ENCODE measurements at places on chromosomes 2 and 18.

GRCh38 chr18:8946066-8946838 lies 156.2 kb upstream of the NDUFV2 start:
- no peak for DNase-seq

DNA sequence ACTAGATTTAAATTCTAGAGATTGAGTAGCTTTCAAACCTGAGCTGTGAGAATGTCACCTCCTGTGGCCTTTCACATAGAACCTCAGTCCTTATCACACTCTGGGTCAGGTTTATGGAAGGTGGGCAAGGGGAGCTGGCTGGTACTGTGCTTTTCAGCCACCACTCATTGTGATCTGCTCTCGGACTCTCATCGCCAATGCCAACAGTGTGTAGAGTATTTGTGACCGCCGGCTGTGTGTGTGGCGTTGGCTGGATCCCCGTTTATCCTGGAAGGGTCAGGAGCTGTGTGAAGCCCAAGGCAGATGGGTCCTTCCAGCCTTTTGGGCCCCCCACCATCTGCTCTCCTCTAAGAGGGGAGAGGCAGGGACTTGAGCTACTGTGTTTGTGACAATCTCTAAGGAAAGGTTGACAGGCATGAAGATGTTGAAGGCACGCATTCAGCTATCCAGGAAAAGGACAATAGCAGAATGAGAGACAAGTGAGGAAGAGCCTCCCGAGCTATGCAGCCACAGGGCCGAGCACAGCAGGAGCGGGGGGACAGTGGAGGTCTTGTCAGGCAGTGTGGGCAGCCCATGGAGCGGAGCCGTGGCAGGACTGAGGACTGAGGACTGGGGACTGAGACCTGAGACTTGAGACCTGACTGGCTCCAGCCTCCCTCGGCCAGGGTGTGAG lies 107.1 kb upstream of the TPO start:
- DNase-seq = no peak

DNA sequence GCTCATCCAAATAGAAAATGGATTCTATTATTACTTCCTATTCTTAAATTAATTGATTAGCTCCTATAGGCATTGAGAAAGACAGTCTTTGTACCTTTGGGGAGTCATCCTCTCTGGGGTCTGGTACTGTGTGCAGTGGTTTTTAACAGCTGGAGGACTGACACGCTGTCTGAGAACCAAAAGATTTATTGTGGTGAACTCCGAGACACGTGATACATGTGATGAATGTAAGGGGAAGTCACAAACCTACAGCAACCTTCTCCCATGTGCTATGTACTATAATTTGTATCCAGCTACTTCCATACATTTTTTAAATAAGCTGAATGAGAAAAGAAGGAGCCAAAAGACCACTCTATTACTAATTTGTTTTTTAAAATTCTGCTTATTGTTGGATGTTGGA lies 133.7 kb downstream of the GALNT3 start:
- no peak for DNase-seq

DNA sequence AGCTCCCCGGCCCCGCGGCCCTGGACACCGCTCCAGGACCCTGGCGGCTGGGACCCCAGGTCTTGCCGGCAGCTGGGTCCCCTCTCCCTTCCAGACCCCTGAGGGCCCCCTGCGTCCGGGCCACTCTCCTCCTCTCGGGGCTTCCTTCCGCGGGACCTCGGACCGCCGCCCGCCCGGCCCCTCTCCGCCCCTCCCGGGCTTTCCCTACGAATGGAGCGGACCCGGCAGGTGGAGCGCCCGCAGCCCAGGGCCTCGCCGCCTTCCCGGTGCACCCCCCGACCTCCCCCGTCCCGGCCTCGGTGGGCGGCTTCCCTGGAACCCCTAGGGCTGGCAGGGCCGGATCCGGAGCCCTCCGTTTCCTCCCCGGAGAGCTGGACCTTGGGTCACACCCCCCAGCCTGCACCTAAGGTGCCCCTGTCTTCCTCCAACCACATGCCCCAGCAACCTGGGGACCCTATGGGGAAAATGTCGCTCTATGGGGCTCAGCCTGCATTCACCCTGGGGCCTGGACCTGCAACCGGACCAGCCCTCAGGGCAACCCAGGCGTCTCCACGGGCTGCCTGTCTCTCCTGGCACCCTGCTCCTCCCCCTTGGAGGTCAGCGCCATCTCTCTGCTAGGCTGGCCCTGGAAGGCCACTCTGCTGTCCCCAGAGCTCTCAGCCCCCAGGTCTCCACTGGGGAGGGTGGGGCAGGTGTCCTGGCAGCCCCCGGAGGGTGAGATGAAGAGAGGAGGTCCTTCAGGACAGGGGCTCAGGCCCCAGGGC lies 730 bp downstream of the B3GNT7 start:
- no peak for DNase-seq

GRCh38 chr2:39631718-39632117 lies 34.0 kb upstream of the TMEM178A start:
- peak; percentile 53 for DNase-seq

DNA sequence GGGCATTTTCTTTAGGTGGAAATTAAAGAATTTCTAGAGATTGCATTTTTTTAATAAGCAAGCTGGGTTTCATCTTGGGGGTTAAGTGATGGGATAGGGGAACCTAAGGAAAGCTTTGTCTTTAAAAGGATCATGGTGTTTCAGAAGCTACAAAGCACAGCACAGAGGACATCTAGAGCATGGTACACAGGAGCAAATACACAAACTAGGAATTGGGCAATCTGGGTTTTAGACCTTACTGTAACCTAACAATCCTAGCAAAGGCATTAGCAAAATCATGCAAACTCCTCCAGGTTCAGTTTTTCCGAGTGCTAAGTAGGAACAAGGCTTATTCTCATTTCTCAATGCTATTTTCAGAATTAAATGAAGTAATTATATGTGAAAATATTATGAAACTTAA lies 134.1 kb downstream of the CD226 start:
- no peak for DNase-seq

DNA sequence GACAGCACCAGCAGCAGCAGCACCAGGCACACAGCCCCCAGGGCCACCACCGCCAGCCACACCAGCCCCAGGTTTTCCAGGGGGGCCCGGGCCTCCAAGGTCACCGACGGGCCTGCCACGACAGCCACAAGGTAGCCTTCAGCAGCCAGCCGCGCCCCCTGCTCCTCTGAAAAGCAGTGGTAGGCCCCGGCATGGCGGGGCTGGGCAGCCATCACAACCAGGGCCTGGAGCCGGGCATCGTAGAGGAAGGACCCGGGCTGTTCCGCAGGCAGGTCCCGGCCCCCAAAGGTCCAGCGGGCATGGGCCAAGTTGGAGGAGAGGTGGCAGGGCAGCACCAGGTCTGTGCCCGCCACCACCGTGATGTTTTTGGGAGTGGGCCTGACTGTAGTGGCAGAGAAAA lies 3.3 kb upstream of the ANKRD39 start:
- DNase-seq = no peak

- DNase-seq = no peak
These were observed 33.3 kb downstream of the UXS1 start for GRCh38 chr2:106160786-106161261.

GRCh38 chr2:143177096-143177786 lies 48.0 kb downstream of the ARHGAP15 start:
- DNase-seq = no peak

DNA sequence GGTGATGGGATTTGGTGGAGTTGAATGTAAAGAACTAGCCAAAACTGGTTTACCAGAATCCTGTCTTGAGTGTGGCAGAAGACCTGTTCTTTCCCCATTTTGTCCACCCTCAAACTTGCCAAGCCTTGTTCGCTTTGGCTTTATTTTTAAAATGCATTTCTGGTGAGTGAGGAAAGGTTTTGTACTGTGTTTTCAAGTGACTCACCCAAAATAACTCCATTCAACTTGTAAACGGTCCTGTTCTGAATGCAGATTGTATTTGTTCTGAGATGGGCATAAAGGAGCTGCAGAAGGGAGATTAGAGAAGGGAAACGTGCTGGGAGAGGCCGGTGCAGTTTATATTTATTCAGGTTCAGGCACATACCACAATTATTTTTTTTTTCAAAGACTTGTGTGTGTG lies 5.3 kb upstream of the ITPRID2 start:
- no peak for DNase-seq

- DNase-seq = no peak
These were observed 24.2 kb upstream of the ARL5A start for GRCh38 chr2:151852260-151853069.

DNA sequence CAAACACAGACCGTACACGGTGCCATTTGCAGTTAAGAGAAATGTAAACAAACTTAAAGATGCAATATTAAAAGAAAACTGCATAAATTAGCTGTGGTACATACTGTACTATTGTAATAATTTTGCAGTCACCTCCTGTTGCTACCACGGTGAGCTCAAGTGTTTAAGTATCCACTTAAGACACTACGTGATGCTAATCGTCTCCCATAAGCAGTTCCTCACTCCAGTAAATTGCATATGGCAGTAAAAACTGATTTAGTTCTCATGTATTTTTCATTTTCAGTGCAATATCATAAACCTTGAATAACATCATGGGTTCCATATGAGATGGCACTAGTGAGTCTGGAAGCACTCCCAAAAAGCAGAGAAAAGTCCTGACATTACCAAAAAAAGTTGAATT lies 14.4 kb downstream of the CLEC4F start:
- DNase-seq = no peak

- DNase-seq = no peak
These were observed 256.7 kb downstream of the DCDC2C start for GRCh38 chr2:3960106-3960505.

DNA sequence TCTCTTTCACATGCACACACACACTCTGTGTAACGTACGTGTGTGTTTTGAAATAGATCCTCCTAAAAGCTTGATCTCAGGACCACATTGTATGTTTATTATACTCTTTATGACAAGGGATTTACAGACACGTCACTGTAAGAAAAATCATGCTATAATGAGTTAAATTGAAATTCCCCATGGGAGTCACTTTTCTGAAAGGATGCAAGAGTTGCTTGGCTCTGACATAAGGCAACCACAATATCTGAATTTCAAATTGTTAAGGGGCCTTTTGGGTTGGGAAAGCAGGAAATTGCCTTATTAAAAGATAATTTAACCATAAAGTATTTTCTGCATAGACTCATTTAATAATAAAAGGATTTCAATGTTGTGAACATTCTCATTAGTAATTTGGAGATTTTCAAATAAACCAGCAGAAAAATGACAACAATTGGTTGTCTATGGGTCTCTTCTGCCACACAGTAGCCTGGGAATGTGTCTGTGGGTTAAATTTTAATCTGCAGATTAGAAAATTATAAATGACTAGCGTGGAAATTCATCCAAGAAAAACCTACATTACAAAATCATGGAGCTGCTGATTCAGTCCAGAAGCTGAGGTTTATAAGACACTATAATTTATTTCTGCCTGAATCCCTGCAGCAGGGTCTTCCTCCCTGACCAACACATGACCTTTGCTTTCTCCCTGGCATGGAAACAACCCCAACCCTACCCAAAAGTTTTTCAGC lies 75.9 kb upstream of the PID1 start:
- DNase-seq = no peak

GRCh38 chr2:144515696-144516410 lies 4.1 kb downstream of the ZEB2 start:
- DNase-seq = no peak

- no peak for DNase-seq
These were observed 29.2 kb downstream of the HS6ST1 start for GRCh38 chr2:128289439-128289838.

- DNase-seq = no peak
These were observed 230.0 kb upstream of the RASGRP3 start for GRCh38 chr2:33246432-33246831.

GRCh38 chr2:98743835-98744234 lies 12.9 kb upstream of the MGAT4A start:
- DNase-seq = no peak

GRCh38 chr2:45242161-45242741 lies 233.0 kb upstream of the SIX2 start:
- no peak for DNase-seq

DNA sequence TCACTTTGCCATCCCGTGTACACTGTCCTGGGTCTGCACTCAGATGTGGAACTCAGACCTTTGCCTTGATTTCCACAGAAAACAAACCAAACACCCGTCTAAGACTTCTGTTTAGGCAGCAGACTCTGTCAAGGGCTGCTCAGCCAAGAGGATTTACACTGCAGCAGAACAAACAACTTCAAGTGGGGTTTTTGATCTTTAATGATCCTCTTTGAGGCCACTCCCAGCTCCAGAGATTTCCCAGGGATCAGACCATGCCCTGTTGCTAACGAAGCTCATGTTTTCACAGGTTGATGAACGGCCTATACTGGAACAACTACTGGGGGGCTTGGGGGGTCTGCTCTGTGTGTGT lies 52.5 kb upstream of the LGALSL start:
- DNase-seq = no peak

DNA sequence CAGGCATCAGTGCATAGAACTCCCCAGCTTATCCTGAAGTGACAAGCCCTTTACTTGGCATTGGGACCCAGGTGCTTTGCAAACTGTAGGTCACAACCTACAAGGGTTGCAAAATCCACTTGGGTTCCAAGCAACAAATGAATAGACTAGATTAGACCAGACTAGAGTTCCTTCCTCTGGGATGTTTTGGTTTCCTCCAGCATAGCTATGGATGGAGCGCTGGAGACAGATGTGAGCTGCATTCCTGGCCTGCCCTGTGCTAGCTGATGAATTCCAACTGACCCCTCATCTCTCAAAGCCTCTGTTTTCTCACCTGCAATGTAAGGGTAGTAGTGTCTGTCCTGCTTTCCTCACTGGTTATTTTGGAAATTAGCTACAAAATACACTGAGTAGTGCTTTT lies 86.2 kb downstream of the NPAS2 start:
- no peak for DNase-seq

GRCh38 chr18:76955524-76956170 lies 133.3 kb downstream of the ZNF236 start:
- DNase-seq = no peak

DNA sequence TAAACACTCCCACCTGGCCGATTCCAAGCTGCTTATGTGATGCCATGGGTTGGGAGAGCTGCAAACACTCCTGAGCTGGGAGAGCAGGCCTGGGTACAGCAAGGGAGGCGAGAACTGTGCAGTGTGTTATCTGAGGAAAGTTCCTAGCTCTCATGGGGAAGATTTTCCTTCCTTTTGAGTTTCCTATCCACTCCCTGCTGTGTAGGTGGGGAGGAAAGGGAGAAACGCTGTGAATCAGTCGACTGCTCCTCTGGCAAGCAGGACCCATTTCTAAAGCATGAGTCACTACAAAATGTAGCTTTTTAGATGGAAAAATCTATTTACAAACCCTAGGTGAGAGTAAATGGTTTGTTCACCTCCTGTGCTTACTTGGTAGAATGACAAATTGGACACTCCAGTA lies 80.4 kb downstream of the SH3RF3 start:
- peak; percentile 19 for DNase-seq

- no peak for DNase-seq
These were observed 370 bp upstream of the ZNF804A start for GRCh38 chr2:184598002-184598315.

- no peak for DNase-seq
These were observed 303.7 kb downstream of the PTPRM start for GRCh38 chr18:7870855-7871254.

DNA sequence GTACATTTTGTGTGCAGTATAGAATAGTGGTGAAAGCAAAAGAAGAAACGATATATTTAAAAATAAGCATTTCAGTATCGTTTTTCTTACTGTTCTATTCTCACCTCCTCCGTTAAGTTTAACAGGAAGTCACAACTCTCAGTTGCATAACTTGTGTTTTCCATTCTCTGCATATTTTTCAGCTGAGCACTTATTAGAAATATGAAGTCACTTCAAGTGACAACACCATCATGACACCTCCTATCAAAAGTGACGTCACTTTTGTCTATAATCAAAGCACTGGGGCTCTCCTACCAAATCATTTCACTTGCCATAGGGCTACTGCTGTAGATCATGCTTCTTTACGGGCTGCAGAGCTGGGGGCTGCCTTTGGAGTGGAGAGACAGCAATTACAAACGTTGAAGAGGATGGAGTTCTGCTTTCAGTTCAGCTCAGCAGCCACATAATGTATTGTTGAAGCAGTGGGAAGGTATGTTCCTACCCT lies 36.3 kb downstream of the STAT4 start:
- no peak for DNase-seq
